NB4 (cell line): ENCODE measurements at places on chromosomes 11 and 22.
A peak's percentile ranks its signal among the peaks of the same experiment; 100 is the strongest.

DNA sequence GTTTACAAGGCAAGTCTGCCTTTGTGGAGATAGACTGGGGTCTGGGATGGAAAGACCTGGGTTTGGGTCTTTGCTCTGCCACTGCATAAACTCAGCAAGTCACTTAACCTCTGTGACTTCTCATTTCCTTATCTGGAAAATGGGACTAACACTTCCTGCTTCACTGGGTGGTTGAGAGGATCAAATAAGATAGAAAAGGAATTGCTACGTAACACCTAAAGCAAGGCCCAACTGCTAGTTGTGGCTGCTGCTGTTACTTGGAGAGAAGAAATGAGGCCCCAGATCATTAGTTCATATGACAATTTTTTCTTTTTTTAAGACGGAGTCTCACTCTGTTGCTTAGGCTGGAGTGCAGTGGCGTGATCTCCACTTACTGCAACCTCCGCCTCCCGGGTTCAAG, 5.9 kb downstream of the PTPRJ start:
- DNase-seq = no peak

DNA sequence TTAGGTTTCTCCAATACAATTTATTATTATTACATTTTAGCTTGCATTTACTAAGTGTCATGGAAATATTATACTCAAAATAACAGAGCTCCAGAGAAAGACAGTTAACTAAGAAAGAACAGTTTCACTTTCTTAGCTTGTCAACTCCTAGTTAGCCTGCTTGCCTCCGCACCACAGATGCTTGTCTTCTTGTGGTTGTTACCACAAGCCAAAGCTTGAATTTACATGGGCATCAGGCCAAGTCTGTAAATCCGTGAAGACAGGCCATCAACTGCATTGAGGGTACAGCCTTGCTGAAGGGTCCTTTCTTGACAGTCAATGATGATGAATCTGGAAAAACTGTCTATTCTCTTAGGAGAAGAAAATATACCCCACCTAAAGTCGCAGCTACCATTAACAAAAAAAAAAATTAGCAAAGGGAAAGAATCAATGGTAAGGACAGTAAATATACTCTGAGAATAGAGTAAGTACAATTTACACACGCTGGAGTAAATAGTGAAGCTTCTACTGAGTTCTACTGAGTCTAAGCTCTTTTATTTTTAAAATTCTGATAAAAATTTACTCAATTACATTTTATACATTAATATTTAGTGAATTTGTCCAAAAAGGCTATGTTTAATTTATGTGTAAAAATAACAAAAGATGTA, 15.6 kb upstream of the DENND5A start:
- DNase-seq = peak; percentile 76

DNA sequence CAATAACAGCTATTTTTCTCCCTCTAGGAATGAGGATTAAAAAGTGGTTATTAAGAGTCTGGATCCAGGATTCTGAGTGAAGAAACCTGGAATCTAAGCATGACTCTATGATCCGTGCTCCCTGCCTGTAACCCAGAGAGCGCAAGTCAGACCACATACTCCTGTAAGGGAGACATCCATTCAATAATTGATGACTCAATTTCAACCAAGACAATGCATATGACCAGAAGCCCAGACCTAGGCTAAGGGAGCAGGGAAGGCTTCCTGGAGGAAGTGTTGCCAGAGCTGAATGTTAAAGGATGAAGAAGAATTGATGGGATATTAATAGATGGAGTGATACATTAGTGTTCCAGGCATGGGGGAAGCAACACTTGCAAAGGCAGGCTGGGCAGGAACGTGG, 13.8 kb upstream of the PAMR1 start:
- no peak for DNase-seq

- no peak for DNase-seq
These were observed 146.6 kb downstream of the BBOX1 start for GRCh38 chr11:27187075-27187847.

DNA sequence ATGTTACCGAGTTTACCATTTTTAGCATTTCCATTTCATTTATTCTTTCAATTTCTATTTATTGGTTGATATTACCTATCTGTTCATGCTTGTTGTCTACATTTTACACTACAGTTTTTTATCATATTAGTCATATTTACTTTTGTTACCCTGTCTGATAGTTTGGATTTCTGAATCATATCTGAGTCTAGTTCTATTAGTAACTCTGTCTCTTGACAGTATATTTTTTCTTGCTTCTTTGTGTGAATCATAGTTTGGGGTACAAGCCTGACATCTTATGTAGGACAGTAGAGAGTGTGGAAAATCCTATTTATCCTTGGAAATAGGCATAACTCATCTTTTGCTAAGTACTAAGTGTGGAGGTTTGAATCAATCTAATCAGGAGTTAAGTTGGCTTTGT, 263.9 kb upstream of the SESN3 start:
- no peak for DNase-seq

GRCh38 chr22:30424534-30425326, 838 bp upstream of the MTFP1 start:
- DNase-seq = no peak

- DNase-seq = peak; percentile 12
These were observed 4.7 kb downstream of the C11orf87 start for GRCh38 chr11:109426442-109427240.

DNA sequence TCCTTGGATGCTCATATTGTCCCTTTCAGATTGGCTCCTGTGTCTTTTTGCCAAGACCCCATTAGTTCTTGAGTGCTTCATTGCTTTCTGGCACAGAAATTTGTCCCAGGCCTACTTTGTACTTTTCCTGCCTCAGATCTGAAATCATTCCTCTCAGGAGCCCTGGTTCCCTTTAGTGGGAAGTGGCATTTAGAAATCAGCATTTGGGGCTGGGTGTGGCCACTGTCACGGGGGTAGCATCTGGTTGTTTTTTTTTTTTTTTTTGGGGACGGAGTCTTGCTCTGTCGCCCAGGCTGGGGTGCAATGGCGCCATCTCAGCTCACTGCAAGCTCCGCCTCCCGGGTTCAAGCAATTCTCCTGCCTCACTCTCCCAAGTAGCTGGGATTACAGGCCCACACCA, 18.2 kb downstream of the PPFIA1 start:
- no peak for DNase-seq

DNA sequence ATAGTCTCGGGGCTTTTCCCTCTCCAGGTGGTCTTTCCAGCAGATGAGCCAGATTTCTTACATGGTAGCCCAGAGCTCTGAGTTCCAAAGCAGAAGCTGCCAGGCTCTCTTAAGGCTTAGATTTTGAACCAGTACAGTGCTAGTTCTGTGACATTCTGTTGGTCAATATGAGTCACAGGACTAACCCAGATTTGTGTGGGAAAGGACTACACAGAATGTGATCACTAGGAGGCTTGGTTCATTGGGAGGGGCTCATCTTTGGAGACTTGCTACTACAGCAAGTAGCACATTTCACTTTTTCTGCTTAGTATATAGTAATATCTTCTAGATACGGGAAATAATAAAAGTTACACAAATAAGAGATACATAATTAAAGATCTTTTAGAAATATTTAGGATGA, 24.1 kb downstream of the RNF214 start:
- no peak for DNase-seq

DNA sequence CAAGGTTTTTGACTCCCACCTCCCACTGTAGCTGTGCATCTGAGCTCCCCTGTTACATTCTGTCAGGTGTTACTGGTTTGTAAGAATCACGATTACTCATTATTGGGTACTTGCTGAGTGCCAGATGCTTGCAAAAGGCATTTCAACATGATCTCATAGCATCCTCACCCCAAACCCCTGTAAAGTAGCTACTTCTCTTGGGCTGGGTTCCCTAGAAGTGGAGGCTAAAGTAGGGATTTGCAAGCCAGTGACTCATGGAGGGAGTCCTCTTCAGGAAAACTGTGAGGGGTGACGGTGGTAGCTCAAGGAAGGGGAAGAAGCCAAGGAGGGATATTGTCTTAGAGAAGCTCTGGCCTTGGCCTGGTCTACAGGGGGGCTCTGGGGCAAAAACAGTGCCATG, 78.6 kb downstream of the TIMP3 start:
- DNase-seq = no peak

GRCh38 chr22:36961626-36962025, 48.2 kb downstream of the CSF2RB start:
- DNase-seq = no peak

GRCh38 chr22:40070701-40071100, 75.9 kb downstream of the FAM83F start:
- no peak for DNase-seq

DNA sequence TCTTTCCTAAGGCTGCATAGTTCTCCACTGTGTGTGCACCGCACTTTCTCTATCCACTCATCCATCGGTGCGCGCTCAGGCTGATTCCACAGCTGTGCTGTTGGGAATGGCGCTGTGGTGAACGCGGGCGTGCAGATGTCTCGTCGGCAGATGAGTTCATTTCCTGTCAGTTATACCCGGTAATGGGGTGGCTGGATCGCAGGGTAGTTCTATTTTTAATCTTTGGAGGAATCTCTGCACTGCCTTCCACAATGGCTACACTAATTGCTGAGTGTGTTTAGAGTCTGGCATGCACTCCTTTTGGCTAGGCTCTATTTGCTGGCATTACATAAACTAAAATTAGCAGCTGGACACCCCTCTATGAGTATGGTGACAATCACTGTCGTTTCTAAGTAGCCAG, 27.9 kb upstream of the KRTAP5-7 start:
- peak; percentile 38 for DNase-seq

DNA sequence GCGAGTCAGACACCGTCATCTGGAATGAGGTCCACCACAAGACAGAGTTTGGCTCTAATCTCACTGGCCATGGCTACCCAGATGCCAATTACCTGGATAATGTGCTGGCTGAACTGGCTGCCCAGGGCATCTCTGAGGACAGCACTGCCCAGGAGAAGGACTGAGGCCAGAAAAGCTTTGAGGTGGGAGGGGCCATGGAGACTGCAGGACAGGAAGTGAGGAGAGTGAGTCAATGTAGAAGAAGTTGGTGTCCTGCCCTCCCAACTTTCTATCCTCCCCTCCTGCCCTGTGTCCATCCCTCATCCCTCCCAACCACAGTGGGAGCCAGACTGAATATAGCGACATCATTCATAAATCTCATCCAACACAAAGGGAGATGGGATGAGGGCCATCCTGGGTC, 8.0 kb downstream of the MPEG1 start:
- no peak for DNase-seq

GRCh38 chr22:49789289-49790141, 38.2 kb downstream of the BRD1 start:
- peak; percentile 94 for DNase-seq

GRCh38 chr11:94909371-94909820, 64.0 kb downstream of the CWC15 start:
- no peak for DNase-seq

DNA sequence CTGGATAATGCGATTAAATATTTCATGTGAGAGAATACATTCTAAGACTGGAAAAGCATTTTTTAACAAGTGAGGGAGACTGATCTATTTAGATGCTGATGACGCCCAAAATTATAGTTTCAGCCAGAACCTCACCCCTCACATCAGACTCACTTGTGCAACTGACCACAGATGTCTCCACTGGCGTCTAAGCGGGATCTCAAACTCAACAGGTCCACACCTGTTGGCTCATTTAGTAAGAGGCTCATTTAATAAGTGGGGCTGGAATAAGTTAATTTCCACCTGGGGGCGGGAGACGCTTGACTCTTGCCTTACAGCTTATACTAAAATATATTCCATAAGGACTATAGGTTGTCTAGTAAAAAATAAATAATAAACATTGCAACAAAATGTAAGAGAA, 47.5 kb downstream of the MORC2 start:
- peak; percentile 52 for DNase-seq

GRCh38 chr11:71525188-71525937, 1.7 kb upstream of the KRTAP5-7 start:
- peak; percentile 46 for DNase-seq

DNA sequence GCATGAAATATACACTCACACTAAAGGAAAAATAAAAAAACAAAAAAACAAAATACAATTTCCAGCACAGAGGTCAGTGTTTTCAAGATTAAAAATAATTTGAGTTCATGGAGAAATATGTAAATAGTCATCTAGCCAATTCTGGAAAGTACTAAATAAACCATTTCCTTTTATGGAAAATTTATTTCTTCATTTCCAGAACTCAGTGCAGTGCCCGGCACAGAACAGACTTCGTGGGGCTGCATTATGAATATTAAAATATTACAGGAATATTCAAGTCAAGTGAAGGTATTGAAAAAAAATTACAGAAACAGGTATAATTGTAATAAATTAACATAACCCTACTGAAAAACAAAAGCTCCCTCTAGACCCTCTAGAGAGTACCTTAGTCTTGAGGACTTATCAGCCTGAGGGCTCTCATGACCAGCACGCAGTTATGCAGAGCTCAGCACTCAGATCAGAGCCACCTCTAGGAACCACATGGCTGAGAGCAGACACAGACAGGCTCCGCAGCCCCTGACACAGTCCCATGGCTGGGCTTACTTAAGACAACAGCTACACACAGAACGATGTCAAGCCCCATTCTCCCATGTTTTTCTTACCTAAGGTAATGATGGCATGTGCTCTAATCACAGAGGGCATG, 45.6 kb downstream of the NCAPD3 start:
- DNase-seq = no peak

- no peak for DNase-seq
These were observed 8.9 kb upstream of the SEPTIN5 start for GRCh38 chr22:19705181-19705934.

DNA sequence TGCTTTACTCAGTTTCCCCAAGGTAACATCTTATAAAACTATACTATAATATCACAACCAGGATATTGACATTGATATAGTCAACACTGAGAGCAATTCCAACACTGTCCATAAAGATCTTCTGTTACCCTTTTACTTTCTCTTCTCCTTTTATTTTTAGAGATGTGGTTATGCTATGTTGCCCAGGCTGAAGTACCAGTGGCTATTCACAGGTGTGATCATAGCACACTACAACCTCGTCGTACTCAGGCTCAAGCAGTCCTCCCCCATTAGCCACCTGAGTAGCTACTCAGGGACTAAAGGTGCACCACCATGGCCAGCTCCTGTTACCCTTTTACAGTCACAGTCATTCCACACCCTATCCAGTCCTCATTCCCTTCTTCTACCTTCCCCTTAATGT, 119.7 kb downstream of the CWF19L2 start:
- DNase-seq = no peak

DNA sequence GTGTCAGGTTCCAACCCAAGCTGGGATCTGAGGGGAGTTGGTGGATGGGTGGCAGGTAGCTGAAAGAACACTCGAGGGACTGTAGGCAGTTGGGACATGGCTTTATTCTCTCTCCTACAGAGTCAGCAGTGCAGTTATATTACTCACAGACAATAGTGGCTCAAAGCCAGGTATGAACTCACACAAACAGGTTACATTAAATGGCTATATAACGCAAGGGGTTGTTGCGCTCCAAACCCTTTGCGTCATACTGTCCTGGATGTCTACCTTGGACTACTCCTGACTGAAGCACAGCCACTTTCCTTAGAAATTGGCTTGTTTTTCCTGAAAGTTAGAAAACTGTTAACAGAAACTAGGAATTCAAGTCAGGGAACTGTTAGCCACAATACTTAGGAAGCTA, 66.4 kb upstream of the OR4B1 start:
- no peak for DNase-seq

GRCh38 chr11:79100093-79100910, 340.5 kb downstream of the TENM4 start:
- DNase-seq = peak; percentile 63

- DNase-seq = no peak
These were observed 212.5 kb upstream of the SEZ6L start for GRCh38 chr22:25956801-25957200.
